ENCODE measurements at places on chromosomes 6 and 20.

DNA sequence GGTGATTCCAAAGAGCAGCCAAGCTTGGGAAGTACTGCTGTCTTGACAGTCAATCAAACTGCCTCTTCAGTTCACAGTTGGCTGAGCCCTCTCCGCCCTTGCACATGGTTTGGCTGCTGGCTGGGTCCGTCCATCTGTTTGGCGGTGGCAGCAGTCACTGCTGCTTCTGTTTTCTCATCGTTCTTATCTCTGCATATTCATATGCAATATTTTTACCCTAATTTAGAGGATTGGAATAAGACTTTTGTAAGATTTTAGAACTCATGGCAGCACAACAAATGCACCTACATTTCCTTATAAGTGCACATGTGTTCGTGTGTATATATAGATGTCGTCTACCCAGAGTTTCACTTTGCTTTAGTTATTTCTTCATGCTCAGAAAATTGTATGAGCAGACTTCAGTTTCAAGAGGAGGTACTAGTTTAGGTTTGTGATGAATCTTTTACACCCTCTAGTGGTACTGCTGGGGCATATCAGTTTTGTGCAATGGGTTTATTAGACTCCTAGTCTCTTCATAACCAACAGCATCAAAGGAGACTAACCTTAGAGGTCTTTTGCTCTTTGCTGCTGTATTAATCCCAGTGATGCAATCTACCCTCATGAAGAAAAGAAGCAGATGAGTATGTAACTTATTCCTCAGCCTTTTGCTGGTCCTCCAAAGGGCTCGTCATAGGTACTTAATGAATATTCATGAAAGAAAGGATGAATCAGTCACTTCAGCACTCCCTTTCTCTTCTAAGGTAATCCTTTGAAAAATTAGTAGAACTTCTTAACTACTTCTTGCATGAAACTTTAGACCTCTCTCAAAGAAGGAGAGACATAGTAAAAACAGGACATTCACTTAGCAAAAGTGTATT, 44.3 kb downstream of the KHDC1L start:
- DNase-seq, result peak; percentile 2

- DNase-seq, result no peak
Observed at GRCh38 chr6:164021589-164022250, 607.2 kb downstream of the QKI start.

GRCh38 chr6:583635-584034, 73.3 kb downstream of the HUS1B start:
- DNase-seq, result no peak

DNA sequence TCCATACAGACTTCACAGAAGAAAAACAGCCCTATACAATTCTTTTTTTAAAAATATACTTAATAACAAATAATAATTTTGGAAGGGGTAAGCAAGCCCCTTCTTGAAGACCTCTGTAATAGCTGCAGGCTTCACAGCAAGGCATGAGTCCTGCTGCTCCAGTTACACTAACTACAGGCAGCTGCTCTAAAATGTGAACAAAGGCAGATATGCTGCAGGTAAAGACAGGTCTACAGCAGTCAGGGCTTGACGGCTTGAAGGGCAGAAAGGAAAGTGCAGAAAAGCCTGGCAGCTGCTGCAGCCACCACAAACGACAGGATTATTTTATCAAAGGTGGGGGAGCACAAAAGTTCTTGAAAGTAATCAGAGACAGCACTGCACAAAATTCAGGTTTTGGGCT, 11.3 kb downstream of the FAXC start:
- DNase-seq, result no peak

DNA sequence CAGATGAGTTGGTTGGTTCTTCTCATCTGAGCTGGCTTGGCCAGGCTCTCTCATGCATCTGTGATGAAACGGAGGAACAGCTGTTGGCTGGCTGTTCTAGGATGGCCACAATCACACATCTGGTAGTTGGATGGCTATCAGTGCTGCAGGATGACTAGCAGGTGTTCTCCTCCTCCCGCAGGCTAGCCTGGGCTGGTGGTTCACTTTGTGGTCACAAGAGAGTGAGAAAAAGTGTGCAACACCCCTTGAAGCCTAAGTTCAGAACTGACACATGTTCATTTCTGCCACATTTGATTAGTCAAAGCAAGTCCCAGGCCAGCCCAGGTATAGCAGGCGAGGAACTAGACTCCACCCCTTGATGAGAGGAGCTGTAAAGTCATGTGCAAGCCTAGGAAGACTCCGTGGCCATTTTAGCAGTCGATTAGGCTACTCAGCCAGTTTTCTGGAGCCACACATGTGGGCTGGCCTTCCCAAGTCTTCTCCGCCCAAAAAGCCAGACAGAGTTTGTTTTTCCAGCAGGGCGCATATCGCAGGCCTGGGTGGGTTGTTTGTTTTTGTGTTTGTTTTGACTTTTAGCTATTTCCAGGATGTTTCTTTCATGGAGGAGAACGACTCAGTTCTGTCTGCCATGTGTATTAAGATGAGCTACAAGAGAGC, 120.8 kb downstream of the ISM1 start:
- DNase-seq, result no peak

DNA sequence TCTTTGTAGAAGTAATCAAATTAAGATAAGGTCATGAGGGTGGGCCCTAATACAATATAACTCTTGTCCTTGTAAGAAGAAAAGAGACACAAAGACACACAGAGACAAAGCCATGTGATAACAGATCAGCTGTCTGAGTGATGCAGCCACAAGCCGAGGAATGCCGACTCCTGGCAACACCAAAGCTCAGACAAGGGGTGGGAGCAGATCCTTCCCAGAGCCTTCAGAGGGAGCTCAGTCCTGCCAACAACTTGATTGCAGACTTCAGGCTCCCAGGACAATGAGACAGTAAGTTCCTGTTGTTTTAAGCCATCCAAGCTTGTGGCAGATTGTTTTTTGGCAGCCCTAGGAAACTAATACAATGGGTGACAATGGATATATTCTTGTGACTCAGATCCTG, 325.0 kb upstream of the AGPAT4 start:
- DNase-seq, result no peak

- DNase-seq, result no peak
Observed at GRCh38 chr20:33131949-33132473, 35.9 kb upstream of the BPIFA2 start.

- DNase-seq, result no peak
Observed at GRCh38 chr6:112986321-112986720, 639.2 kb downstream of the RFPL4B start.

DNA sequence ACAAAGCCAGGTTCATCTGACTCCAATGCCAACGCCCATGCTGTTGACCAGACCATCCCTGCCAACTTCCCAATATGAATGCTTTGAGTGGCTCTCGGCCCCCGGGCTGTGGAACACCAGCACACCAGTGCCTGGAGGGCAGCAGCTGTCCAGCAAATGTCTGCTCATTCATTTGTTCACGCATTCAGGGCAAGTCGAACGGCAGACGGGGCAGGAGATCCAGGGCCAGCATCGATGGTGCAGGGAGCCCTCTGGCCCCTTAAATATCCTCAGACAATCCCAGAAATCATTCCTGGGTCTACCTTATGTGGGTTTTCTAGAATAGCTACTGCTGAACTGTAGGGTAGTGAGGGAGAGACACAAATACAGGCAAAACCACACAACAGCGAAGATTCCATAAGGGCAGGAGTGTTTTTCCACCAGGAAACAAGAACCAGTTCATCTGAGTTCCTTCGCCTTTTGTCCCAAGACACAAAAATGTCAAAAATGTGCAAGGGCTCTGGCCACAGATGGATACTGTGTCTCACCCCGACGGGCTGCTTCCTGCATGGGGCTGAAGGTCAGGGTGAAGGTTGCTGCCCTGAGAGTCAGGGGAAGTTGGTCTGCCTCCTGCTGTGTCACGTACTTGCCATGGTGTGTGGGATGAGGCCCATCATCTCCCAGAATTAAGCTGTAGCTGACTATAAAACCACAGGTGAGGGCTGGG, 15.5 kb downstream of the RIPOR3 start:
- DNase-seq, result no peak

DNA sequence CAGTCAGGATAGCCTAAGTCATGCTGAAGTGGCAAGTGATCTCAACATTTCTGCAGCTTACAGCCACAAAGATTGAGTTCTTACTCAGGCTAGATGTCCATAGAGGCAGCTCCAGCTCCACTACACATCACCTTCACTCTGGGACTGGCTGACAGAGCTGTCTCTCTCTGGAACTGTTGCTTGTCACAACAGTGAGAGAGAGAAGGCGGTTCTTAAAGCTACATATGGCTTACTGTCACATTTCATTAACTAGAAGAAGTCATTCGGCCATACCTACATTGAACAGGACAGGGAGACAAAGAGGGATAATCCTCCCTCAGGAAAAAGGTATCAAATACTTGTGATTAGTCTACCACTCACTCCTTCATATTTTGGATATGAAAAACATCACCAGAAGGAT, 914.9 kb upstream of the FLRT3 start:
- no peak for DNase-seq

DNA sequence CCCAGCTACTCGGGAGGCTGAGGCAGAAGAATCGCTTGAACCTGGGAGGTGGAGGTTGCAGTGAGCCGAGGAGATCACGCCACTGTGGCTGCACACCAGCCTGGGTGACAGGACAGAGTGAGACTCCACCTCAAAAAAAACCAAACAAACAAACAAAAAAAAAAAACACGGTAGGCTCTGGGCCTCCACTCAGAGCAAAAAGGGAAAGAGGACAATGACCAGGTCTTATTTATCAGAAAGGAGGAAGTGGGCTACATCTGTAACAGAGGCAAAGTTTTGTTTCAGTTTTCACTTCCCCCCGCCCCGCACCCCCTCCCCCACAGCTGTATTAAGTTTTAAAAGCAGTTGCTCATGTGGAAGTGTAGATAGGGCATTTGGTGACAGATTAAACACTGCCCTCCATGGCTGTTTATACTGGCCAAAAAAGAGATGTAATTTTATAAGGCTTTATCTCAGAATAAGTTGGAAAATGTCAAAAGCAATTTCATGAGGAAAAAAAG, 114.6 kb downstream of the RCAN2 start:
- DNase-seq, result peak; percentile 43

DNA sequence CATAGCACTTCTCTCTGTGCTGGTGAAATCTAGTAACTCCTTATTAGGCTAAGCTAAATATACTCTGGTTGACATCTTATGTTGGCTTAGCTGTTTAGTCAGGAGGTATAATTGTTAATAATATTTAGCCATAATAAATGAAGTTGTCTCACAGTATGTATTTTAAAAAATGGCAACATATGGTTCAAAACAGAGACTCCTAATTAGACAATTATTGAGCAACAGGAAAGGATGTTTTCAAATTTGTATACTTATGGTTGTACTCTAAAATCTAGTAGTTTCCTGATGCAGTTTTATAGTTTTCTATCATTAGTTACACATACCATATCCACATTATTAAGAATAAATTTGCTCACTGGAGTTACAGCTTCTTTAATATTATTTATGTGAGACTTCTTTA, 150.2 kb downstream of the BCKDHB start:
- DNase-seq, result no peak

GRCh38 chr6:127136786-127137185, 18.3 kb downstream of the RSPO3 start:
- DNase-seq, result no peak

GRCh38 chr6:160347259-160348222, 637 bp upstream of the SLC22A3 start:
- no peak for DNase-seq

- no peak for DNase-seq
Observed at GRCh38 chr6:137999815-138000214, 107.4 kb downstream of the PERP start.

DNA sequence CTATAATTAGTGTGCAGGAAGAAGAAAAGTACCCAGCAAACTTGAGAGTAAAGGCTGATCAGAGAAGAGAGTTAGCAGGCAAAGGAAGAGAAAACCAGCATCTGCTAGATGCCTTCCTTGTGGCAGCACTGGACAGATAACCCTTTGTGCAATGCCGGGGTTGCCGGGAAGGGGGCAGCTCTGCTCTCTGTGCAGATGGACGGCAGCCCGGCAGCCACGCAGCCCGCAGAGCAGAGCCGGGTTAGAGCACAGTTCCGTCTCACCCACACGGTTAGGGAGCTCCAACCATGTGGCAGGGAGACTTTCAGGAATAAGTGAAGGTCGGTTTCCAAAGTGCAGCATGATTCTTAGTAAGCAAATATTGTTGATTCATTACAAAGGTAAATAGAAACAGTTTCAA, 80.0 kb upstream of the RPS6KA2 start:
- no peak for DNase-seq

GRCh38 chr20:50224531-50225255, 34.1 kb downstream of the CEBPB start:
- no peak for DNase-seq

DNA sequence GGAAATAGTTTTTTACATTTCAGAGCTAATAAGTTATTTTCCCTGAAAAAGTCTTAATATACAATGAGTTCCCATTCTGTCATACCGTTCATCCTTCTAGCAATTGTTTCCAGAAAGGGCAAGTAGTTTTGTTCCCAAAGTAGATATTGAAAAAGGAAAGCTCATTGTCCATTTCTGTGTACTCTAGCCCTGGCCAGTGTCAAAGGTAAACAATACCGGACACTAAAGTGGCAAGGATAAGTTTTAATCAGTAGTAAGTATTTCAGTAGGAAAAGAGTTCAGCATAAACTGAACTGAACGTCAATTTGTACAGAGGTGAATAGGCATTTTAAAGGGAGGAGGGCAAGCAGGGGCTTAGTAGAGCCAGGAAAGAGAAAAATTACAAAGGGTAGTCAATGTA, 43.5 kb upstream of the CALHM6 start:
- DNase-seq, result no peak

DNA sequence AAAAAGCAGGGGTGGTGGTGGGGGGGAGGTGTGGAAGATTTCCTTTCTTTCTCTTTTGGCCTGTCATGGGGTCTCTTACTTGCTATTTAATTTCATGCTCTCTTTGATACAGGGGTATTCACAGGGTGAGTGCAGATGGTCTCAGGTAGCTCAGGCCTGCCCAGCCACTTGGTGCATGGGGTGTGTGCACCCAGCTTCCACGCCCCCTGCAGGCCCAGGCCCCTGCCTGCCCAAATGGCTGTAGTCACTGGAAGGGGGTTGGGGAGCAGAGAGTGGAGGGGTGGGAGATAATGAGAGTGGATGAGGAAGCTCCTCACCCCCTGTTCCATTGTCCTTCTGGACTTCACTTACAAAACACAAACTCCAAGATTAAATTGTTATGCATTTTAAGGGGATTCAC, 133.6 kb upstream of the SGK1 start:
- no peak for DNase-seq

- no peak for DNase-seq
Observed at GRCh38 chr20:13101706-13102105, 92.9 kb downstream of the SPTLC3 start.

- no peak for DNase-seq
Observed at GRCh38 chr6:110652520-110652919, 162.7 kb downstream of the CDK19 start.

DNA sequence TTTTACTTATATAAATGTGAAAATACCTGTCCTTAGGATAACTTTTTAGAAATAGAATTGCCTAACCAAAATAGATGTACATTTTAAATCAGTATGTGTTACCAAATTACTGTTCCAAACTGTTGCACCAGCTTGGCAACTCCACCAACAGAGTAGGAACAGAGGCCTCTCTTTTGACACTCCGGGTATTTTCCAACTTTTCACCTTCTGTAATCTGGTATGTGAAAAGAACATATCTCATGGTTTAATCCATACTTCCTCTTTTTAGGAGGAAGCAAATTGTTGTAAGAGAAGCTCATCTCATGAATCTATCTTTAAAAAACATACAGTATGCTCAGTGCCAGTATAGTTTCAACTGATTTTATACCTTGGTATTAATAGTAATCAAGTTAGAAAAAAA, 24.9 kb downstream of the RNF144B start:
- no peak for DNase-seq

Measured in GDM1 (cell line).